Activated T-helper 9 cell treated with anti-CD3 and anti-CD28 coated beads, Interleukin-2, amount 50 U/mL, for 16 hours (primary cell): ENCODE measurements at places on chromosomes 7 and 10.

- no peak for DNase-seq
Measured at GRCh38 chr10:132162021-132162531, 24.7 kb upstream of the DPYSL4 start.

DNA sequence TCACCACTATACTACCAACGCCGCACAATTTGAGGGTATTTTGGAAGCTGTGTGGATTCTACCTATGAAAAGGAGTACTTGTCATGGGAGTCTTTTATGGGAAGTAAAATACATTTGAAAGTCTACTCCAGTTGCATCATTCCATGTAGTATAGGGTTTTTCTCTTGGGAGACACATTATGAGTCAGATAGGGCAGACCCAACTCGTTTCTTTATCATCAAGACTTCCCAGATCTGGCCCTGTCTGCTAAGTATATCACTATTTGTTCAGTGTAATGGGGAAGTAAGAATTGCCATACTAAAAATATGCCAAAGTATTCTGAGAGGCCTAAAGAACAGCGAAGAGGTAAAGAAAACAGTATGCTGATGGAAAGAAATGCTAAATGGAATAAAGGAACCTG is 144.2 kb downstream of the SPAG6 start:
- DNase-seq: no peak

DNA sequence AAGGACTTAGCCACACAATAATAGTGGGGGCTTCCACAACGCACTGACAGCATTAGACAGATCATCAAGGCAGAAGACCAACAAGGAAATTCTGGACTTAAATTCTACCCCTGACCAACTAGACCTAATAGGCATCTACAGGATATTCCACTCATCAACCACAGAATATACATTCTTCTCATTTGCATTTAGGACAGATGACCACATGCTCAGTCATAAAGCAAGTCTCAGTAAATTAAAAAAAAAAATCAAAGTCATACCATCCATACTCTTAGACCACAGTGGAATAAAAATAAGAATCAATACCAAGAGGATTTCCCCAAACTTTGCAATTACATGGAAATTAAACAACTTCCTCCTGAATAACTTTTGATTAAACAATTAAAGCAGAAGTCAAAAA is 155.9 kb downstream of the CDK14 start:
- DNase-seq: no peak

GRCh38 chr7:89316584-89317251 is 521.2 kb upstream of the TEX47 start:
- no peak for DNase-seq

DNA sequence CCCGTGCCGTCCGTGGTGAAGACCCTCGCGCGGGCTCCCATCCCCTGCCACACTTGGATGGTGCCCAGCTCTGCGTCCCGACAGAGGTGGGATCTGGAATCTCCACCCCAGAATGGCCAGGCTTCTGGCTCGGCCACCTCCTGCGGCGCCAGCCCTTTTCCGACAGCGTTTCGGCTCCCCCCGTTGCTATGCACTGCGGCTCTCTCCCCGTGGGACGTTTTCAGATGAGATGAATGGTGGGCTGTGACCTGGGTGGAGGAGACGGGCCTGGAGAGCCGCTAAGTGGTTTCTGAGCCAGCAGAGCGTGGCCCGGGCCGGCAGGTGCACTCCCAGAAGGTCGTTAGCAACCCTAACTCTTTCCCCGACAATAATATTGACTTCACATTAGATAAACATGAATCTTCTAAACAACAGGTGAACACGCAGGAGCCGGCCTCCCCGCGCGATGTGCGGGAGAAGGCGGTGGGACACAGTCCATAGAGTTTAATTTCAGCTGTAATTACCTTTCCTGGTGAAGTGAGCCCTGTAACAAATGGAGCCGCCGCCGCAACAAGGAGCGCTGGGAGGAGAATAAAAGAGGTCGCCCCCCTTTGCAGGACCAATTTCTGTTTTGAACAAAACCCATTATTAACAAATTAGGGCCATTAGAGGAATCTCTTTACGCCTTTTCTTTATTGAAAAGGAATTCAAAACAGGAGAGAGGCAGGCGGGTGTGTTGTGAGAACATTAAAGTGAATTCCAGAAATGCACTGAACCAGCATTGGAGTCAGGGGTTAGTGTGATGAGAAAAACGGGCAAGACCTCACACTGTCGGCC is 294.3 kb upstream of the PFKP start:
- no peak for DNase-seq

DNA sequence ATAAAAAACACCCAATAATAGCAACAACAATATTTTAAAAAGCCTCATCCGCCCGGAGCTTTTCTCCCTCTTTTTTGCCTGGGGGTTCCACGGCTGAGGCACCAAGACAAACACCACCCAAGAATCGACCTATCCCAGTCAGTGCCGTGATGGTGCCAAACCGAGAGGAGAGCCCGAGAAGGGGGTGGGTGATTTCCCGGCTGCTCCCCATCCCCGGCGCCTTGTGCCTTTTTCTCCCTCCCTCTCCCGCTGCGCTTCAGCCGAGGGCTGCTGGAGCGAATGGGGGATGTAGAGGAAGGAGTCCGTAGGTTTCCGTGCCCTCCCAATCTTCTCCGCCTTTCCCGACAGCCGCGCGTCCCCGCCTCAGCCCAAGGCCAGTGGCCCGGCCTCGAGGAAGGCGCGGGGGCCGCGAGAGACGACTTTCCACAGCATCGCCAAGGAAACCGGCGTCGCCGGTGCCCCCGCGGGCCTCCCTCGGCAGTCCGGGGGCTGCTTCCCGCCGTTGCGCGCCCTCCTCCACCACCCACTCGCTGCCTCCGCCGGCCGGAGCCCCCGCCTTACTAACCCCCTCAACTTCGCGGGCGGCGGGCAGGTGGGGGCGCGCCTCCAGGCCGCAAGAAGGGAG is 1.3 kb downstream of the EGR2 start:
- DNase-seq: no peak

DNA sequence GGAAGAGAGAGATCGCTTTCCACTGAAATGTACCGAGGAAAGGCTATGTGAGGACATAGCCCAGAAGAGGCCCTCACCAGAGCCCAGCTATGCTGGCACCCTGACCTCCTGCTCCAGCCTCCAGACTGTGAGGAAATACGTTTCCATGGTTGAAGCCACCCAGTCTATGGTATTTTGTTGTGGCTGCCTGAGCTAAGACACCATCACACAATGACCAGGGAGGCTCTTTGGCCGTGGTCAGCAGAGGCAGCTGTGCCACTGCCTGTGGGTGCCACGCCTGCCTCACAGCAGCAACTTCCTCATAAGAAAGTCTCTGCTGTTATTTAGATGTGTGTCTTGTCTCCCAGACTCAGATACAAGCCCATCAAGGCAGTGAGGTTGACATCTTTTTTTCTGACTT is 182.7 kb upstream of the PLXNA4 start:
- DNase-seq: no peak

- DNase-seq: no peak
Measured at GRCh38 chr7:45922810-45923209, 1.7 kb upstream of the IGFBP3 start.

GRCh38 chr7:121795736-121796135 is 77.2 kb upstream of the PTPRZ1 start:
- no peak for DNase-seq

DNA sequence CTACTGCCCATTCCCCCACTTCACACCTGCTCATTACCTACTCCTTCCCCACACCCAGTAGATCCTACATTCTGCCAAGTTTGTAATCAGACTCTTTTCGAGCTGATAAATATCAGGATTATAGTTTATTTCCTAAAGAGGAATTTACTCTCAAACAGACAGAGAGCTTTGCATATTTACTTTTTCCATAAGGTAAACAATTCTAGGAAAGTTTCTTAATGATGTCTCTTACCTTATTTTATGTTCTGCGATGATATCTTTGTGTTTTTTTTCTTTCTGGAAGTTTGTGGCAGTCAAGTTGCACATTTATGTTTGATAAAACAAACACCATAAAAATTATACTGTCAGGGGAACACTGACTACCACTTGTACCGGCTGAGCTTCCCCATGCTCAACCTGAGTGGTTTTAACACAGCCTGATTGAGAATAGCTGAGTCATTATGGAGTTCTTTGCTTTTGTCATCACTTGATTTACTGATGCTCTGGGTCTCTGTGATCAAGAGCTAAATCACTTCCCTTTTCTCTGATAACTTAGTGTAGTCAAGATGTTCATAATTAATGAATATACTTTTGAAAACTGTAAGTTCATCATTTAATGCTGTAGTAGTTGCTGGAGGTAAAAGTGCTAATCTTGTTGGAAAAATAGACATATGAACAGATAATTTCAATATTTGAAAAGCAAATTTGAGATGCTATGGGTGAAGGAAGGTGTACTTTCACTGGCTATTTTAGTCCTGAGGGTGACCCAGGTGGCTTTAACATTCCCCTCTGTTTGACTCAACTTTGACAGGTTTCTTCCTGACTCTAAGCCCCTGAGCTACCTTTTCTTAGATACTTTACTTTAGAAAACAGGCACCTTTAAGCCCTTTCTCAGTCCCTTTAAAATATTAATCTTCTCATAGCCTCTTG is 1034.5 kb upstream of the LRRTM3 start:
- DNase-seq: no peak

DNA sequence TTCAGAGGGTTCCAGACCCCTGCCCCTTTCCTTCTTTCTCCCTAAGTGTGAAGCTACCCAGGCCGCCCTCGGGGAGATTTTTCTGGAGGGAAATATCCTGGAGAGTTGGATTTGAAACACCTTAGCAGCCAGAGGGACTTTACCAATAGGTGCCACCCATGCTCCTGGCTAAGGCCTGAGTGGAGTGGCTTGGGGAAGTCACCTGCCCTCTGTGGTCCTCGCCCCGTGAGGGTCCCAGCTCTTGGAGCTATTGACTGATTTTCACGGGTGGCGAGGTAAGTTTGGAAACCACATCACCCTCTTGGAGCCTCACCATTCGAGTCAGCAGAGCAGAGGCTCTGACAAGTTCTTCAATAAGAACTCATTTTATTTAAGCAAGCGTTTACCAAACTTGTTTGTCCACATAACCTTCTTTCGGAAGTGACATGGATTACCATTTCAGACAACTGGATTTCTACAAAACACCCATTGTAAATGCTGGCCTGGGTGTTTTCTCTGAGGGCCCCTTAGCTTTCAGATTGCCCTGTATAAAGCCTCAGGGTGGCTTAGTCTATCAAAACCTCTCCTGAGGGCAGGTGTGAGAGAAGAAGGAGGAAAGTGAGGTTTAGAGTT is 20.4 kb downstream of the AQP1 start:
- DNase-seq: no peak

- DNase-seq: no peak
Measured at GRCh38 chr10:83122336-83122735, 1017.0 kb upstream of the GHITM start.

- no peak for DNase-seq
Measured at GRCh38 chr7:69600710-69601519, 2.6 kb downstream of the AUTS2 start.

DNA sequence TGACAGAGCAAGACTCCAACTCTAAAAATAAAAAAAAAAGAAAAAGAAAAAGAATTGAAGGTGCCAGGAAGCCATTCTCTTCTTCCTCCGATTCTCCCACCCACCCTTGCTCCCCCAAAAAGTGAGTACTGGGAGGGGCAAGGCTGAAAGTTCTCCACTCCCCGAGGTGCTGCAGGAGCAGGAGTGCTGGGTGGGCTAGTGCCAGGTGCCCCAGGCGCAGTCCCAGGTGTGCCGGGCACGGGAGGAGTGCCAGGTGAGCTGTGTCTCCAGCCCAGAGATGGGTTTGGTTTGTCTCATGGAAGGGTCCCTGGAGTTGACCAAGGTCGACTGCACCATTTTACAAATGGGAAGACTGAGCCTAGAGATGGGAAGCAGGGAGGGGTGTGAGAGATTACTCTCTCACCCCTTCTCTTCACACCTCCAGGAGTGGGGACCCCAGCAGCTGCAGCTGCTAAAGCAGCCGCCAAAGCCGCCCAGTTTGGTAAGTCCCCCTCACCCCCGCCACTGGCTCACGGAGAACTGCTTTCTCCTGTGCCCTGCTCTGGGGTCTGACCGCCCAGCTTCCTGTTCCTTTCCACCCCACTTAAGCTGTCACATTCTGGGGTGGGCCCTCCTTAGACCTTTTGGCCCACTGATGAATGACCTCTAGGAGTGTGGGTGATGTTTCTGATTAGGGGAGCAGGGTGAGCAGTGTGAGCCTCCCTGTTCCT is 26.2 kb upstream of the LIMK1 start:
- no peak for DNase-seq

DNA sequence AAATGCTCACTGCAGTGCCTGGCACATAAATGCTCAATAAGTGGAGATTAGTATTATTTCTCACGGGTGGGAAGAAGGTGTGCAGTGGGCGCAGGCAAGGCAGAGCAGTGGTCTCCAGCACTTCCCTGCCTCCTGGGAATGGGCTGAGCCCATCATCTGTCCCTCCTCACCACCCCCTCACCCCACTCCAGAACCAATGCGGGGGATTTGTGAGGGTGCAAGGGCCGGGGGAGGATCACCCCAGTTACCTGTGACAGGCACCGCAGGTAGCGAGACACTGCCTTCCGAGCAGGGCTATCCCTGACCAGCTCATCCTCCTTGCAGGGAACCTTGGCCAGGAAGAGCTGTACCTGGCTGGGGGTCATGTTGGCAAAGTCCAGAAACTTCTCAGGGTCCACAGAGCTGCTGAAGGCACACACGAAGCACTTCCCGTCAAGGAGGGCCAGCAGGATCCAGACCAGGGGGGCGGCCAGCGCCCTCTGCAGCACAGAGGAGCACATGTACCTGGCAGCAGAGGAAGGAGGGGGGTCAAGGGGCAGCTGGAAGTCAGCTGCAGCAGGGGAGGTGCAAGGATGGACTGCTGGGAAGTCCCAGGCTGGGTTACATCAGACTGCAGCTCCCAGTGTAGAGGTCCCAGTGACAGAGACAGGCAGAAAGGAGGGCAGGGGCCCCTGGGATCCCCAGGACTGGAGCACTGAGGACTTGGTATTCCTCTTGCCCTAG is 2.8 kb downstream of the CALHM3 start:
- DNase-seq: no peak

GRCh38 chr10:29604291-29604825 is 30.4 kb downstream of the SVIL start:
- no peak for DNase-seq

GRCh38 chr7:7665031-7665430 is 24.5 kb downstream of the UMAD1 start:
- DNase-seq: no peak

DNA sequence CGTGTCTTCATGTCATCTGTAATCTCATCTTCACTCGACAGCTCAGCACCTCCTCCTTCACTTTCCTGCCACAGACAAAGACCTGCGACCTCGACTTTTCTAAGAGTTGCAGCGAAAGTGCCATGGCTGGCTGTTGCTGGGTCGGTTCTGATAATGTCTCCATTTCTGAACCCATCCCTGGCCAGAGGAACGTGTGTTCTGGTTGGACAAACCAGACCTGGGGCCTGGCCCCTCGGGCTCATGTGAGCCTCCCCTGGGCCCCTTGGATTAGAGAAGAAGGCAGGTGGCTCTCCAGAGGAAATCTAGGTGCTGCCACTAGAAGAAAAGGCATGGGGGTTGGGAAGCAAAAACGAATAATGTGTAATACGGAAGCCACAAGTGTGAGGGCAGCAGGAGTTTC is 273.7 kb downstream of the GLRX3 start:
- DNase-seq: no peak

GRCh38 chr10:112756235-112756527 is 193.9 kb upstream of the TCF7L2 start:
- no peak for DNase-seq

GRCh38 chr7:73768641-73769480 is 1.2 kb downstream of the CLDN3 start:
- no peak for DNase-seq
